ENCODE measurements at places on chromosomes 13 and 19.

GRCh38 chr13:112796190-112796915 is 106.5 kb downstream of the ATP11A start:
- no peak for DNase-seq

- DNase-seq, result no peak
Measured at GRCh38 chr13:20812890-20813289, 39.1 kb upstream of the EEF1AKMT1 start.

- no peak for DNase-seq
Measured at GRCh38 chr19:16325161-16325527, 518 bp downstream of the KLF2 start.

- no peak for DNase-seq
Measured at GRCh38 chr13:37716420-37717195, 118.0 kb upstream of the POSTN start.

DNA sequence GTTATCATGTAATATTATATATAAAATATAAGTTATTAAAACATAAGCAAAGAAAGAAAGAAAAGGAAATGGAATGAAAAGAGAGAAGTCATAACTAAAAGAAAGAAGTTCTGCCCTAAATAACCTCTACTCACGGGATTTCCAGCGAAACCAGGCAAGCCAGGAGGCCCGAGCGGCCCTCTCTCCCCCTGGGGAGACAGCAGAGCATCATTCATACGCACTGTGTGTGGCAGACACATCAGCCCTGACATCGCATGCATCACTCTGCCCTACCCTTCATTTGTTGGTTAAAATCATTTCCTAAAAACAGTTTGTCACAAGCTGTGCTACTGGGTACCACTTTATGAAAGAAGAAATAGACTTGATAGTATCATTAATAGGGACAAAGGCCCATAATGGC is 95.2 kb downstream of the COL4A1 start:
- DNase-seq, result no peak

- no peak for DNase-seq
Measured at GRCh38 chr19:49642492-49643035, 555 bp downstream of the SCAF1 start.

GRCh38 chr13:67140006-67140405 is 90.1 kb downstream of the PCDH9 start:
- no peak for DNase-seq

DNA sequence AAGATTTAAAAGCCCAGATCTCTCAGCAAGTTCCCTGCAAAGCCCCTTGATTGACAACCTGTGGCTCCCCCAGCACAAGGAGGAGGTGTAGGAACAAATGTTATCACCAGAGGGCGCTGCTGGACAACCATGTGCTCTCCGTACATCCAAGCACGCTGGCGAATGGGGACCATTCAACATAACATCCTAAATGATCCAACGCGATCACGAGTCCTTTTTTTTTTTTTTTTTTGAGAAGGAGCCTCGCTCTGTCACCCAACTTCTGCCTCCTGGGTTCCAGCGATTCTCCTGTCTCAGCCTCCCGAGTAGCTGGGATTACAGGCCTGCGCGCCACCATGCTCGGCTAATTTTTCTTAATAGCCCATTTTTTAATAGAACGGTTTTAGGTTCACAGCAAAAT is 52.0 kb downstream of the NWD1 start:
- peak; percentile 63 for DNase-seq

GRCh38 chr13:34044660-34045080 is 226.7 kb downstream of the RFC3 start:
- no peak for DNase-seq

- DNase-seq, result no peak
Measured at GRCh38 chr19:4976401-4977298, 7.7 kb downstream of the KDM4B start.

DNA sequence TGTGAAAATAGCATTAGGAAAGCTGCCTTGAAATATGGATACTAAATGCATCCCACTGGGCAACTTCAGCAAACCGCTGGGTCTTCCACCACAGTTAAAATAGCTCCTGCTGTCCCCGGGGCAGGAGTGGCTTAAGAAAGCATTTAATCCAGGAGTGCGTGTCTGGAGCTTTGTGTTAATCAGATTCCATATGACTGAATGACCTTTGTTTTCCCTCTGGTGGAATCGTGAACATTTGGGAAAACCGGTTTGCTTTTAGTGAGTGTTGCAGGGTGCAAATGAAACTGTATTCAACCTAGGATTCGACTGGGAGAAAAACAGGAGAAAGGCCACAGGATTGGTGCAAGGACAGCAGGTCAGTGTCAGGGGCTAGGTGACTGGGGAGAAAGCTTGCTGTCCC is 237.6 kb upstream of the MAB21L1 start:
- DNase-seq, result no peak

- DNase-seq, result peak; percentile 51
Measured at GRCh38 chr19:40716031-40716481, 630 bp downstream of the COQ8B start.

GRCh38 chr13:94249512-94249911 is 230.0 kb downstream of the DCT start:
- DNase-seq, result no peak

- no peak for DNase-seq
Measured at GRCh38 chr13:21616880-21617279, 12.9 kb upstream of the MICU2 start.

DNA sequence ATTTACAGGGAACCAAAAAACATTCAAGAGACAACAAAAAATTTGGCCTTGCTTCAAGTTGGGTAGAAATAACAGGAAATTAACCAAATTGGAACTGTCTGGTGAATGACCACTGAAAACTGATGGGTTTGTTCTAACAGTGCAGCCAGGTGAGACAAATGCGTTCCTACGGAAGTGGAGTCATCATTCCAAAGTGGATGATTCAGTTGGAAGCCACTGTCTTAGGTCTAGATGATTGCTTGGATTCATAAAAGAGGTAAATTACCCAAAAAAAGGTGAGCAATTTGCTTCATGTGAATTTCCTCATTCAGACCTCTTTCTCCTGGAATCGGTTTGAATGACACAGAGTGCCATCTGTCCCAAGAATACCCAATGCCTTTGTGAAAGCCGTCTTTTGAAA is 87.1 kb upstream of the IPO5 start:
- no peak for DNase-seq

GRCh38 chr19:46862974-46863632 is 2.3 kb downstream of the ARHGAP35 start:
- DNase-seq, result no peak

GRCh38 chr13:36998624-36999041 is 507 bp downstream of the ALG5 start:
- no peak for DNase-seq

DNA sequence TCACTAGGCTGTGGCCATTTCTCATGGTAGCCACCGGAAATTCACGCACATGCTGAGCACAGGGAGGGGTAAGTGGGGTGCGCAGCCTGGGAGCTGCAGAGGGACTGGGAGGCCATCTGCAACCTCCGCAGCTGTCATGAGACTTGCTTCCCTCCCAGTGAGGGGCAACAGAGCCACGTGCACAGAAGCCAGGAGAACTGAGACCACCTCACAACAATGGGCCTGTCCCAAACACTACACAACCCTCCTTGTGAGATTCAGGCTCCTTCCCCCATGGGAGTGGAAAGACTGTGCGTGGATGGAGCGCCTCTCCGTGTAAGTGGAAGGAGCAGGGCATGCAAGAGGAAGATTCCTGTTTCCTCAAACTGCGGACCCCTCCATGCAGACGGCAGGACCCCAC is 8.8 kb downstream of the C3 start:
- DNase-seq, result no peak

GRCh38 chr19:4678881-4679790 is 9.0 kb upstream of the MYDGF start:
- DNase-seq, result no peak

DNA sequence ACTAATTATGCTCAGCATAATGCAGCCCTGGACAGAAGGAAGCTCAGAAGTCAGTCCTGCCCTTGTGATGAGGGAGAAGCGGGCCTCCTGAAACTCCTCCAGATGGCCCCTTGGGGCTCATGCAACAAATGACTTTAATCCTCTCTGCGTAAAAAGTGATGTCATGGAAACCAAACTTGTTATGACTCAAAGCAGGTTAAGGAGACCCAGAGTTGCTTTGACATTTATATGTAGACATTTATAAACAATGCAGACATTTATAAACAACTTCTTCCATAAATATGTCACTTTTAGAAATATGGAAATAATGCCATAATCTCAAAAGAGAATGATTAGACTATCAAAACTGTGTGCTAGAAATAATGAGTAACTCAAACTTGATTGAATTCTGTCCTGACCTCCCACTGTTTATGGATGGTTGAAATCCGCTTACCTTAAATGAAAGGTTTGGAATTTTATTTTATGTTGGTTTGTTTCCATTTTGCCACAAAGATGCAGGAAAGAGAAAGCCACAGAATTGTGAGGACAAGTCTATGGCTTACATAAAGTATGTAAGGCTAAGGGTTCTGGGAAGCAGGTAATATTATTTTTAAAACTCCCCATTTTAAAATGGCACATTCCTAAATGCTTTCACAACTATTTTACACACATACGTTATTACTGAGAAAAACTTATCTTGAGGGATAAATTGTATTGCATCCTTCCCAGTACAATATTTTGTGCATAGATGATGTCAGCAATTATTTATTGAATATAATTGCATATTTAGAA is 73.7 kb downstream of the CYSLTR2 start:
- DNase-seq, result no peak

DNA sequence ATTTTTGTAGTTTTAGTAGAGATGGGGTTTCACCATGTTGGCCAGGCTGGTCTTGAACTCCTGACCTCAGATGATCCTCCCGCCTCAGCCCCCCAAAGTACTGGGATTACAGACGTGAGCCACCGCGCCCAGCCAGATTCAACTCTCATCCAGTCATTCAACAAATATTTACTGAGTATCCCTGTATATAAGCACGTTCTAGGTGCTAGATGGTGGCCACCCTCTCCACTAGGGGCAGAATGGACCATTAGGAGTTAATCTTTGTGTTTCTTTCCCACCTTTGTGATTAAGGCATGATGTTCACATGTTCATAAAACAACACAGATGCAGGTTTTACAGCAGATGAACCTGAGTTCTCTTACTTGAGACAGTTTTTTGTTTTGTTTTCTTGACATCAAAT is 7.3 kb downstream of the SHKBP1 start:
- DNase-seq, result no peak

DNA sequence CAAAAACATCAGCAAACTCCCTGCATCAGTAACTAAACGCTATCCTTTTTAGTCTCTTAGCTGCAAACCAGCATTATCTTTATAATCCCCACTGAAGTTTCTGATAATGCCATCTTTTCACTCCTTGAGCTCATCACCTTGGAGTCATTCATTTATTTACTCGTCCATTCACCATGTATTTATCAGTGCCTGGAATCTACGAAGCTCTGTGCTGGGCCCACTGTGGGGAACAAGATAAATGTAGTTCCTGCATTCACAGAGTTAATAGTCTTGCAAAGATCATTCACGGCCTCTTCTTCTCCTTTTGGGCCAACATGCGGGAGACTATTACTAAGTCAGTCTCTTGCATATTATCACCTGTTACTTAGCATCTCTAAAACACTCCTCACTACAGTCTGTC is 89.4 kb downstream of the HS6ST3 start:
- no peak for DNase-seq

DNA sequence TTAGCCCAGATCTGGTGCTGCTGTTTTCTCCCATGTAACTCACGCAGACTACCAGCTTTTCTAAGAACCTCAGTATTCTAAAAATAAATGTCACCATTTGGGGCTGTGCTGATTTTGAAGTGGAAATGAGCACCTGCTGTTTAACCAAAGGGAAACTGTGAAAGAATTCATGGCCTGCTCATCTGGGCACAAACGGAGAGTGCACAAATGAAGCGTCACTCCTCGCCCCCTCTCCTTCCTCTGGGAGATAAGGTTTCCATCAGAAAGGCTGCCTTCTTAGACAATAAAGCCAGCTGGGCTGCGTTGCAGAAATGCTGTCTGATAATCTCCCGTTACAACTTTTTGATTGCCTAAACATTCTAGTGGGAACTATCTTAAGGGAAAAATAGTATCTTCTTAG is 73.7 kb upstream of the SLC15A1 start:
- no peak for DNase-seq

DNA sequence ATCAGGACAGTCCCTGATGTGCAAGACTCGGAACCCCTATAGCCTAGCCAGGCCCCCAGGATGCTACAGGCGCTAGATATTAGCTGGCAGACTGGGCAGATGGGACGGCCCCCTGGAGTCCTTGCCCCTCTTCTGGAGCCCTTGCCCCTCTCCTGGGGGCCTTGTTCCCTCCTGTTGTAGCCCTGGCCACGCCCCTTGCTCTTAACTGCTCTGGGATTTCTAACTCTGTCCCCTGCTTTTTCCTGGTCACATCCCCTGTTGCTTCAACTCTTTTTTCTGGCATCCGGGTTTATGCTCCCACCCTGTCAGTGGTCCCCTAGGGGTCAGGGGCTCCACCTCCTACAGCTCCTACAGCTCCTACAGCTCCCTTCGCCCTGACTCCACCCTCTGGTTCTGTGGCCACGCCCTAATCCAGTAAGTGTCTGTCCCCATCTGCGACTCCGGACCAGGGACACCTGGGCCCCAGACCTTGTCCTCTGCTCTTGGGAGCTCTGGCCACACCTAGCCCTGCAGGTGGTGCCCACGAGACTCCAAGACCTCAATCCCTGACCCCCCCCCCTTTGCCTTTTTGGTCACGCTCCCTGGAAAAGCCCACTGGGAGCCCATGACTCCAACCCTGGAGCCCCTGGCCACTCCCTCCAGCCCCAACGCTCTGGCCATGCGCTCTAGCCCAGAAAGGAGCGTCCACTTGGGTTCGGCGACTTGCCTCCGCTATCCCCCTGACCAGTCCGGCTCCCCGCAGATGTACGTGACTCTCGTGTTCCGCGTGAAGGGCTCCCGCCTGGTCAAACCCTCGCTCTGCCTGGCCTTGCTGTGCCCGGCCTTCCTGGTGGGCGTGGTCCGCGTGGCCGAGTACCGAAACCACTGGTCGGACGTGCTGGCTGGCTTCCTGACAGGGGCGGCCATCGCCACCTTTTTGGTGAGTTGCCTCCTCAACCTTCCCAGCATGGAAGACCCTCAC is 6.8 kb downstream of the PLPPR2 start:
- DNase-seq, result no peak

GRCh38 chr13:73767747-73768315 is 366.4 kb downstream of the KLF12 start:
- DNase-seq, result no peak

- DNase-seq, result no peak
Measured at GRCh38 chr19:11268783-11269267, 6.5 kb upstream of the DOCK6 start.

GRCh38 chr13:94544922-94545321 is 51.0 kb downstream of the TGDS start:
- no peak for DNase-seq

GRCh38 chr19:20359933-20360720 is 193.1 kb downstream of the ZNF486 start:
- no peak for DNase-seq
